Right hindlimb (tissue), 1 donor: ENCODE measurements at places on chromosomes 1 and 21.

DNA sequence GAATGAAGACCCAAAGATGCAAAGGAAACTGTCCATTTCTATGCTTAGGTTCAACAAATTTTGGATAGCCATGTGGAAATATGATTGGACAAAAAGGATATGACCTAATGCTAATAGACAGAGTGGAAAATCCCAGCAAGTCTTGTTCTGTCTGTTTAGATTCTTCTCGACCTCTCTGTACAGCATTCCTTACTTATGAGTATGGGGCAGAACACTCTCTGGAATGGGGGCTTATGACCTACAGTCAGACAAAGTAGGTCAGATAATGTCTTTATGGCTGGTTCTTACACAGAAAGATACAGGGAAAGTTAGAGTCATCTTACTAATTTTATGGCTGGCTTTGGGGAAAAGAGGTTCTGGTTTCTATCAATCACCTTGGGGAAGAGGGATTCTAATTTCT lies 2.8 kb downstream of the GCSAML start:
- no peak for DNase-seq

- DNase-seq = no peak
These were observed 21.3 kb downstream of the TNFRSF1B start for GRCh38 chr1:12188115-12188514.

DNA sequence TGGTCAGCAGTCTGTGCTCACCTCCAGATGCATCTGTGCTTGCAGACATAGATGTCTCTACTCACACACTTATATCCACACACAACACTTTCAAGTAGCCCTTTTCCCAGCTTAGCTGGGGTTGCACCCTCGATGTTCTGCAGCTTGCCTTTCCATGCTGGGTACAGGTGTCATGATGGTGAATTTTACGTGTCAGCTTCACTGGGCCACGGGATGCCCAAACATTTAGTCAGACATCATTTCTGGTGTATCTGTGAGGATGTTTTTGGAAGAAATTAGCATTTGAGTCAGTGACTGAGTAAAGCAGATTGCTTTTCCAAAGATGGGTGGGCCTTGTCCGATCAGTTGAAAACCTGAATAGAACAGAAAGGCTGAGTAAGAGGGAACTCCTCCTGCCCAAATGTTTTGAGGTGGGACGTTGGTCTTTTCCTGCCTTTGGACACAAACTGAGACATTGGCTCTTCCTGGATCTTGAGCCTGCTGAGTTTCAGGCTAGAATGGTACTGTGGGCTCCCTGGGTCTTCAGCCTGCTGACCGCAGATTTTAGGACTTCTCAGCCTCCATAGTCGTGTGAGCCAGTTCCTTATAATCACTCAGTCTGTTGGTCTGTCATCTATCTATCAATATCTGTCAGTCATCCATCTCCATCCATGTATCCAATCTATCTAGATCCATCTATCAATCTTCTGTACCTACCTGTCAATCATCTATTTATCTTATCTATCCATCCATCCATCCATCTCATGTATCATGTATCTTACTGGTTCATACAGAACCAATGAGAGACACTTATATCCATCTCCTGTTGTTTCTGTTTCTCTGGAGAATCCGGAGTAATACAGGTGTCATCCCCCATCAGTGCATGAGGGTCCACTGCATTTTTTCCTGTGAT lies 12.7 kb upstream of the OBSCN start:
- no peak for DNase-seq

DNA sequence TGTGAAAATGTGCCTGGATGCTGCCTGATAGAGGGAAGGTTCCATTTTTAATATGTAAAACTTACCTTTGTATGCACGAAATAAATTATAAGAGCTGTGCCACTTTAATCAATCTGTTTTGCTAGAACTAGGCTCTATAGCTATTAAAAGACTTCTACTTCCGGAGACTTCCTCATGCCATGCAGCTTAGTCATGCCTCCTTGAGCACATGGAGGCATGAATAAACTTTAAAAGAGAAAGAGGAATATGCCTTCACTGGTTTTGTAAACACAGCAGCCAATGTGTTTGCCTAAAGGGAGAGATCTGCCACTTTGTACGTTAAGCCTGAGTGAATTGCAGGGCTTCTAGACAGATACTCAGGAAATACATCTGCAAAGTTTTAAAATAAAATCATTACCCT lies 604.6 kb downstream of the LRRIQ3 start:
- no peak for DNase-seq

GRCh38 chr1:12555411-12556367 lies 62.3 kb downstream of the DHRS3 start:
- no peak for DNase-seq

- peak; percentile 90 for DNase-seq
These were observed 25.9 kb downstream of the KIRREL1 start for GRCh38 chr1:158019171-158019868.

GRCh38 chr1:231376101-231376500 lies 38.0 kb downstream of the SPRTN start:
- no peak for DNase-seq
